CD4-positive, alpha-beta T cell treated with Interleukin-10 for 1 hour (primary cell): ENCODE measurements at places on chromosomes 7 and 10.

- no peak for DNase-seq
These were observed 104.9 kb downstream of the CDK14 start for GRCh38 chr7:90701021-90701420.

- DNase-seq = no peak
These were observed 92.4 kb downstream of the PTPRN2 start for GRCh38 chr7:158495216-158495615.

DNA sequence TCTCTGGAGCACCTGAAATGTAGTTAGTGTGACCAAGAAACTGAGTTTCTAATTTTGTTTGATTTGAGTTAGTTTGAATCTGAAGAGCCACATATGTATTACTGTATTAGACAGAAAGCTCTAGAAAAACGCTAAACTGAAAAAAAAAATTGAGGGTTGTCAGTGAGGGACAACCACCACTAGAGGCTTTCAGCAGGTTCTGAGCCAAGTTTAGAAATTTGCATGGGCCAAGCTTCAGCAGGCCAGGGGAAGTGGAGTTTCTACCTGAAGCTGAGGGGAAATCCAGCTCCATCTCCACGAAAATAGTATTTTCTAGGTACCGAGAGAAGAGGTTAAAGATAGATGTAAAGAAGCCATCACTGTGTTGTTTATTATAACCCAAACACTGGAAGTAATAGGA lies 77.9 kb upstream of the PLXNA4 start:
- peak; percentile 25 for DNase-seq

GRCh38 chr7:66748791-66749190 lies 8.3 kb downstream of the RABGEF1 start:
- DNase-seq = no peak

DNA sequence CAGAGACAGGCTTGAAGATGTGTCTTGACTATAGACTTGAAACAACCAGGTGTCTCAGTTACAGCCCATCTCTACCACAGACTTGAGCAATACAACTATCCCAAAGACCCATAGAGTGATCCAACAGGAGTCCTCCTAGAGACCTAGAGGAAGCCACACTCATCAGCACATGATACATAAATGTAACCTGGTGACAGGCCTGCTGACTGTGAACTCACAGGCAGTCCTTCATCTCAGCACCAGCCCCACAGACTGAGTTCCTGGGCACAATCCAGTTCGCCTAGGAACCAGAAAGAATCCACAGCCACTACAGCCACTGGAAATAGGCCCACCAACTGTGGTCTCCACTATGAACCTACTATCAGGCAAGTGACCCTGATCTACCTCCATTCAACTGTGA lies 121.3 kb downstream of the MACC1 start:
- no peak for DNase-seq

- no peak for DNase-seq
These were observed 187.1 kb downstream of the KIF20B start for GRCh38 chr10:89888321-89889070.

DNA sequence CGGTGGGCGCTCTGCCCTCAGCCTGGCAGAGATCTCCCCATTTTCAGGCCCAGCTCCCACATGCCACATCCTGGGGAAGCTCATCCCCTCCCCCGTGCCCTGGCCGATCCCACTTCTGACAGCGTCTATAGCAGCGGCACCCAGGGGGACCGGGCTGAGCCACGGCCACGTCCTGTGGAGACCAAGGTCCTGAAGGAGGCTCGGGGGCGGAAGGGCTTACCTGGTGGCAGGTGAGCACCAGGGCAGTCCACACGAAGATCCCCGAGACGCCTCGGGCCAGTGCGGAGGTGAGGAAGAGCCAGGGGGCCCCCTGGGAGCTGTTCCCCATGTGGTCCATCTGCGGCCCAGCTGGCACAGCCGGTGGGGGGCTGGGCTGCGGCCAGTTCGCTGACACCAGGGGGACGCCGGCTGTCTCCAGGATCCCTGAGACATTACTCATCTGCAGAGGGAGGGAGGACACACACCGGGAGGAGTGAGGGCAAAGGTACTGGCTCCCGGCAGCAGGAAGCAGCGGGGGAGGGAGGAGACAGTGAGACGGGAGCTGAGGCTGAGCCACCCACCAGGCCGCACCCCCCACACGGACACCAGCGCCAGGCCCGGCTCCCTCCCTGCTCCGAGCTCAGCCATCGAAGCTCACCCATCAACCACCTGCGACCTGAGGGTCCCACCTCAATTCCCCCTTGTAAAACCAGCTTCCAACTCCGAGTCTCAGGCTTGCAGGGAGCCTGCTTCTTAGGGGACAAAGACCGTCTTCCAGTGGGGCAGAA lies 776 bp downstream of the TMEM184A start:
- no peak for DNase-seq

DNA sequence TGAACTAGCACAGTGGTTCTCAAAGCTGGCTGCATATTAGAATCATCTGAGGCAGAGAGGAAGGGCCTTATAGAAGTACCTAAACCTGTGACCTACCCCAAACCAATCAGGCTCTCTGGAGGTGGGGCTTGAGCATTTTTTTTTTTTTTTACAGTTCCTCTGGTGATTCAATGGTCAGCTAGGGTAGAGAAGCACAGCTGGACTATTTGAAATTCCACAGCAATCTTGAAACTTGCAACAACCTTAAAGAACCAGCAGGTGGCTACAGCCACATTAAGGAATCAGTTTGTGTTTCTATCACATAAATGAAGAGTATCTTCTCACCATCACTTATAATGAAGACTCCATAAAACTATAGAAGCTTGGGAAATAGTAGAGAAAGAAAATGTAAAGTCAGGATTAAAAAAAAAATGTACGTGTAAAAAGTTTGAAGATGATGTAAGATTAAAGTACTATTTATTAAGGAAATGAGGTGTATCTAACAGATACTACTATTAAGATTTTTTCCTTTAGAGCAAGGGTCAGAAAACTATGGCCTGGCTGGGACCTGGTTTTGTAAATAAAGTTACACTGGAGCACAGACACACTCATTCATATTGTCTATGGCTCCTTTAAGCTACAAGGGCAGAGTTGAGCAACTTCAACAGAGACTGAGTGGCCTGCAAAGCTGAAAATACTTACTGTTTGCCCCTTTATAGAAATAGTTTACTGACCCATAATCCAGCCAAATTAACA lies 3.8 kb downstream of the RTKN2 start:
- peak; percentile 33 for DNase-seq

DNA sequence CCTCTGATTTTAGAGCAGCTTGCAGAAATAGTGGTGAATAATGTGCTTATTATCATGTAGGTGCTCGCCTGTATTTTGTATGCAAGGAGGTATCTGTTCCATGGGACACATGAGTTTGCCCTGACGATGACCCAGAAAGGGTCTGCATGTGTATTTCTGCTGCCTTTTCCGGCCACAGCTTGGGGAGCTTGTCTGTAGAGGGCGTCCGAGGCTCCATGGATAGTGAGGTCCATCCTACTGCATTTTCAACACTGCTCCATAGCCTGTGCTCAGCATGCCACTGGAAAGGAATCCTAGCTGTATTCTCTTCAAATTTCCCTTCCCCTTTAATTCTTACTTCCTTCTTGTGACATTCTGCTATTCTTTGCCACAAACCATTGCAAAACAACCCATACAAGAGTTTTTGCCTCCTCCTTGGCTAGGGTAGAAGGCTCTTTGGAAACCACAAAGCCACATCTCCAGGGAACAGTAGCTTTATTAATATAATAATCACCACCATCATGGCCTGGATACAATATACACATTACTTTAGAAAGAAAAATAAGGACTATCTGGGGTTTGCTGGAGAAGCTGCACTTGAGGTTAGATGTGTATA lies 127.7 kb downstream of the DYNC1I1 start:
- no peak for DNase-seq

DNA sequence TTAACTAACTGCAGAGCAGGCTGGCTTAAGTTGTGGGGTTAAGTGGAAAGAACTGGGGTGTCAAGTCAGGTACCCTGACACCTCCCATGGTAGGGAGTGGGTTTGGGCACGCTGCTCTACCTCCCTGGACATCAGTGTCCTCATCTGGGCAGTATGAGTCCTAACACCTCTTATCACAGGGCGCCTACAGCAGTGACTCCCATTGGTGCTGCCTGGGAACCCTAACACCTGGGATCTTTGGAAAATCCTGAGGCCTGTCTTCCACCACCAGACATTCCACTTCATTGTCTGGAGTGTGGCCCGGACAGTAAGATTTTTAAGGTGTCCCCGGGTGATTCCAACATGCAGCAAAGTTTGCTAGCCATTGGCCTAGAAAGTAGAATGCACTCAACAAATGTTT lies 239.1 kb downstream of the SKAP2 start:
- DNase-seq = no peak

DNA sequence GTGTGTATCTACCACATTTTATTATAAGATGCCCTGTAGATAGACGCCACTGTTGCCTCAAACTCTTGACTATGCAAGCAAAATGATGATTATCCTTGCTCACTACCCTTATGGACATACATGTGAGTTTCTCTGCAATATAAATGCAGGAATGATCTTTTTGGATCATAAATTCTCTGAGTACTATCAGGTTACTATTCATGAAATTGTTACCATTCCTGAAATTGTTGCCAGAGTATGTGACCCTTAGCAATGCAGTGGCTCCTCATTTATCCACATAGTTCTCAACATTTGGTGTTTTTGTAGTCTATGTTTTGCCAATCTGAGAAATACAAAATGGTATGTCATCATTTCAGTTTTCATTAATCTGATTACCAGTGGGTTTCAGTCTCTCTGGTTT lies 166.2 kb upstream of the FAM3C start:
- no peak for DNase-seq

DNA sequence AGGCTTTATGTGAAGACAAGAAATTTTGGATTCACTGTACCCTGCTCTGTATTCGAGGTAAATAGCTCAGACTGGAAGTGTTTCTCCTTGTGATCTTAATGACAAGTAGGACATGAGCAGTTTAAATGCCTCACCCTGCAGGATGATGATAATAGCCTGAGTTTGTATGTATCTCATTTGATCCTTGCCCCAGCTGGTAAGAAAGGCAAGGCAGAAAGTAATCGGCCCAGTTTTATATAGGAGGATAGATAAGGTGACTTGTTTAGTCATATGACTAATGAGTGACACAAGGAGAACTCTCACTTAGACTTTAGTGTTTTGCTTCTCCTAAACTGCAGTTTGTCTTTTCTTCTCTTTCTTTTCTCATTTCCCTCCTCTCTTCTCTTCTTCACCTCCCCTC lies 372.6 kb downstream of the PHF14 start:
- no peak for DNase-seq

GRCh38 chr7:101166909-101167644 lies 1.7 kb upstream of the VGF start:
- no peak for DNase-seq

DNA sequence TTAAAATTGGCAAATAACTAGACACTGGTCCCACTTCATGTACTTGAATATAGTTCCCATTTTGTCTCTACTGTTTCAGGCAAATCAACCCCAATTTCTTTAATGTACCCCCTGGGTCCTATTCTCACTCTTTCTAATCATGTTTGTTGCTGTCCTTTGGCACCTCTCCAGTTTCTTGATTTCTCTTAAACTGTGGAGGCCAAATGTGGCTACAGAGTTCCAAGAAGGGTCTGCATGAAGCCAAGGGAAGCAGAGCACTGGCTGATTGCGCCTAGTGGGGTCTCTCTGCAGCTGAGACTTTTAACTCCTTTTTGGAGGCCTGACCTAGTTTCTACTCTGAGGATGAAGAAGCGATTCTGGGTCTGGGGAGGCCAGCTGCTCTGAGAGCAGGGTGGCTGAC lies 6.7 kb upstream of the ADAM12 start:
- DNase-seq = no peak

DNA sequence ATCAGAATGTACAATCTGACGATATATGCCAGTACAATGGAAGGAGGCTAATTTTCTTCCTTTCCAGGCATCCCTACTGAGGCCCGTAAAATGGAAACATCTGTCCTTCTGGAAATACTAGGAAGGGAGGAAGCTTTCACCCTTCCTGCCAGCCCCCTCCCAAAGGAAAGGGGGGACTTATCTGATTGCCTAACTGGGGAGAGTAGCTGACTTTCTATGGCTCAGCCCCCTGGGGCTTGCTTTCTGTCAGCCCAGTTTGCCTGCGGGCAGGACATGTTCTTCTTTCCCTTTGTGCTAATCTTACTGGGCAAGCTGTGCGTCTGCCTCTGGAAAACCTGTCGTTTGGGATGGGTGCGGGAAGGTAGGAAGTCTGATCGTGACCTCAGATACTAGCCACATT lies 508.9 kb downstream of the SUGCT start:
- DNase-seq = no peak

DNA sequence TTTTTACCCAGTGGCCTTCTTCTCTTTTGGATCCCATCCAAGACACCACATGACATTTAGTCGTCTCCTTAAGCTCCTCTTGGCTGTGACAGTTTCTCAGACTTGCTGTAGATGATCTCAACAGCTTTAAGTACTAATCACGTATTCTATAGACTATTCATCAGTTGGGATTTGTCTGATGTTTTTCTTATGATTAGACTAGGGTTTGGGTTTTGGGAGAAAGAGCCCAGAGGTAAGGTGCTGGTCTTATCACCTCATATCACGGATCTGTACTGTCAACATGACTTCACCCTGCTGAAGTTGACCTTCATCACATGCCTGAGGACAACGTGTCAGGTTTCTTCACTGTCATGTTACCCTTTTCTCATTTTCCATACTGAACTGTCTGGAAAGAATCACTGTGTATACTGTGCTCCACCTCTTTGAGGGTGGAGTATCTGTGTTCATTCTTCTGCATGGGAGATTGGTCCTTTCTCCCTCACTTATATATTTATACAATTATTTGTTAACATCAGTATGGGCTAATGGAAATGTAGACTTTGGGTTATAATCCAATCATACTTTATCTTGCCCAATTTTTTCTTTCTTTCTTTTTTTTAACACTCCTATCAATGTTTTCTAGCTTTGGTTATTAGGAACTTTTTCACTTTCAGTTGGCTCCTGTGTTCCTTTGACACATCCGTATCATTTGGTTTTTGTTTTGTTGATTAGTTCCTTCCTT lies 6.4 kb upstream of the HKDC1 start:
- no peak for DNase-seq

DNA sequence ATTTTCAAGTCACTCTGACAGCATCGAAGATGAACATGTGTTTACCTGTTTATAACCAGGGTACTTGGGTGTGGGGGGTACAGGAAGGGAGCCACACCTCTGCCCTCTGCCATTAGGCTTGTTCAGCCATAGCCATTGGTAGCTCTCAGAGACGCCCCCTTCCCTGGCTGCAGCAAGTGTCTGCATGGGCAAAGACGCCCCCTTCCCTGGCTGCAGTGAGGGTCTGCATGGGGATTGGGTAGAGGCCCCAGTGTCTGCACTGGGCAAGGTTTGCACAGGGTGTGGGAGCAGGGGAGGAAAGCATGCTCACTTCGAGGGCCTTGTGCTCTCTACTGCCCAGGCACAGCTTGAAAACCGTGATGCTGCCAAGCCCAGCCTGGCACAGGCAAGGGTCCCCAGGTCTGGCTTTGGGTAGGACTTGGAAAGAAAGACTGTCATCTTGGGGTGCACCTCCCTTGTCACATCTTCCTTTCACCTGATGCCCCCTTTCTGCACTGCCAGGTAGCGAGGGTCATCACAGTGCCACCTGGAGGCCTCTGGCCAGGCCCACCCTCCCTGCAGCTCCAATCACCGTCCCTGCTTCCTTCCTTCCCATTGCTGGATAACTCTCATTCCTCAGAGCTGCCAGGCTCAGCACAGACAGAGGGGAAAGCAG lies 3.7 kb downstream of the TMEM225B start:
- no peak for DNase-seq

GRCh38 chr10:123527151-123527550 lies 139.0 kb upstream of the GPR26 start:
- no peak for DNase-seq

GRCh38 chr10:17479822-17480221 lies 25.4 kb upstream of the ST8SIA6 start:
- no peak for DNase-seq
